KBM-7 (cell line): ENCODE measurements at places on chromosomes 7 and 10.

GRCh38 chr10:123912871-123913270, 21.3 kb upstream of the CPXM2 start:
- no peak for DNase-seq

GRCh38 chr10:30940256-30940655, 91.4 kb downstream of the ZNF438 start:
- DNase-seq = no peak

DNA sequence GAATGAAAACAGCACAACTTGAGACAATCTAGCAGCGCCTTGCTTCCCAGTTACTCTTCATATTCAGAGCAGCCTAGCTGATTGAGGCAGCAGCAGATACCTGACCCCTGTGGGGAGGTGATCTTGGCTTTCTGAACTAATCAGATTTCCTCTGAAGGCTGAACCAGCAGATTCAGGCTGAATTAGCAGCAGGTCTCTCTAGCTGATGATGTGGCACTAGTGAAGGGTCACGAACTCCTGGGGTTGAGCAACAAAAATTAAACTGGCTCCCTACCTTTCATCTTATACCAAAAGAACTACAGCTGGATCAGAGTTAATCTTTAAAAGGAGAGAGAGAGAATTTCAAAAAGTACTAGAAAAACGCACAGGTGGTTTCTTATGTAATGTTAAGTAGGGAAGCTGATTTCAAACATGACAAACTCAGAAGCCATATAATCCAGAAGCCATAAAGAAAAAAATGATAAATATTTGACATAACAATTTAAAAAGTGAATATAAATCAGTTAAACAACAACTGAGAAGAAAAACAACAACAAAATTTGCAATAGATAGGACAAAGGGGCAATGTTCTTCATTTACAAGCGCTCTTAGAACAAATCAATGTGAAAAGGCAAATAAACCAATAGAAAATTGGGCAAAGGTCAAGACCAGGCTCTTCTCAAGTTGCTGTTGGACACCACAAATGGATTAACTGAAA, 13.5 kb downstream of the SLC25A13 start:
- DNase-seq = no peak

DNA sequence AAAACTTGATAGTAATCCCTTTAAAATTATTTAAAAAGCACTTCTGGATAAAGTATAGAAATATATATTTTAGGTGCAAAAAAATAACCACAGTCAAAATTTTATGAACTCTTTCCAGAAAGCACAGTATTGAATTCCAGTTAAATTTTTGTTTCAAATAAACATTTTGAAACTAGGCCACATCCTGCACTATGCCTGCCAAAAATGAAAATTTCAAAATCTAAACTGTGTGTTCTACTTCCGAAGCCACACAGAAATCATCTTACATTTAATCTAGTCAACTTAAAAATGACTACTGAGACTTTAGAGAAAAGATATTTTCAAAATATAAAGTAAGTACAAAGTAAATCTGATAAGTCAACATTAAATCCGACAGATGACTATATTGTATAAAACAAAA, 50.0 kb downstream of the MAGI2 start:
- no peak for DNase-seq

GRCh38 chr7:28203508-28204240, 23.1 kb upstream of the JAZF1 start:
- DNase-seq = no peak

GRCh38 chr7:44784364-44784763, 12.1 kb upstream of the PPIA start:
- DNase-seq = no peak

DNA sequence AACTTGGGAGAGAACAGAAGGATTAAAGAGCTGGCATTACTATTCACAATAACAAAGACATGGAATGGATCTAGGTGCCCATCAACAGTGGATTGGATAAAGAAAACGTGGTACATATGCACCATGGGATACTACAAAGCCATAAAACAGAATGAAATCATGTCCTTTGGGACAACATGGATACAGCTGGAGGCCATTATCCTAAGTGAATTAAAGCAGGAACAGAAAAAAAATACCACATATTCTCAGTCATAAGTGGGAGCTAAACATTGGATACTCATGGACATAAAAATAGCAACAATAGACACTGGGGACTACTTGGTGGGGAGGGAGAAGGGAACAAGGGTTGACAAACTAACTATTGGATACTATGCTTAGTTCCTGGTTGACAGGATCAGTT, 133.2 kb upstream of the ITGB1 start:
- no peak for DNase-seq
